ENCODE measurements at places on chromosomes 2 and 18. TPM values are rescaled to one million over a fixed set of nuclear protein-coding genes. Genes with fewer than 3 reads are reported as not detected.

The IL36RN gene
- not detected for total RNA-seq

The PRSS56 gene
- total RNA-seq = not detected

The IL1R2 gene
- total RNA-seq = not detected

The ADRA2B gene
- not detected for total RNA-seq

The ABCG8 gene
- not detected for total RNA-seq

The SLC38A11 gene
- total RNA-seq = not detected

The PARD6G gene
- total RNA-seq = 1.8 TPM

The RBM44 gene
- total RNA-seq = 0.44 TPM

The GRP gene
- total RNA-seq = not detected

The SERPINB12 gene
- not detected for total RNA-seq

The GALNT14 gene
- total RNA-seq = 0.40 TPM

The TWIST2 gene
- 1.2 TPM for total RNA-seq

The KCNS3 gene
- total RNA-seq = 2.4 TPM

The FKBP7 gene
- 18.3 TPM for total RNA-seq

The CRYGD gene
- total RNA-seq = not detected

The ZC3H15 gene
- total RNA-seq = 65.1 TPM

The MYO3B gene
- total RNA-seq = not detected

The ABHD1 gene
- not detected for total RNA-seq

The DYNAP gene
- not detected for total RNA-seq

The CASP10 gene
- 37.6 TPM for total RNA-seq

The INO80B gene
- total RNA-seq = 24.2 TPM

The PKDCC gene
- total RNA-seq = 6.9 TPM
